ENCODE measurements at places on chromosomes 4 and X.
A peak's percentile ranks its signal among the peaks of the same experiment; 100 is the strongest.

GRCh38 chr4:147596981-147597380, 20.2 kb upstream of the TMEM184C start:
- DNase-seq, result peak; percentile 99

DNA sequence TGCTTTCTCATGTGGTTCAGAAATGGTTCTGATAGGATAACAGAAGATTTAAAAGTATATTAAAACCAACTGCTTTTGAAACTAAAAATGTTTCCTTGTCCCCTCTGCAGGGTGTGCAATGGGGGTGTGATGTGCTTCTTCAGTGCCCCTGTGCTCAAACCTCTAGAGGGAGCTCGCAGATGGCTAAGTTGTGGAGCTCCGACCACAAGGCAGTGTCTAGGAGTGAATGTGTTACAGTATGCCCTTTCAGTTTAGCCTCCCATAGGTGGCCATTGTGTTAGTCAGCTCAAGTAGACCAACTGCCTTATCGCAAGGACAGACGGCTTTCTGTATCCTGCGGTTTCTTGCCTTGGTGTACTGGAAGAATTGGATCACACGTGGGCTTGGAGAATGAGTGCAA, 130.5 kb downstream of the TENT5D start:
- DNase-seq, result no peak

- DNase-seq, result no peak
Observed at GRCh38 chrX:20265726-20266681, 705 bp downstream of the RPS6KA3 start.

DNA sequence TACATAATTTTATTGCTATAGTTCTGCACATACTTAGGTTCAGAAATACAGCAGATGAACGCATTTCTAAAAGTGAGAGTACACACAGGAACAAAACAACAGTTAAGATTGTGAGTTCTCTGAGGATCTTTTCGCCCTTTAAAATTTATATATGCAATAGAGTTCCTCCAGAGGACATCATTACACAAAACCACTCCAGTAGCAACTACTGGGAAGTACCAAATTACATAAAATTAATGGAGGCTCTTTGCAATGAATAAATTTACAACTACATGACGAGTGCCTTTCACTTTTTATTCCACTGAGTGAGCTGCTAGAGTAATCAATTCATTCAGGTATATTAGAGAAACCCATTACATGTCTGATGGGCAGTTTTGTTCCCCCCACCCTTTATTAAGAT, 107.2 kb downstream of the PPP3CA start:
- DNase-seq, result no peak

- DNase-seq, result no peak
Observed at GRCh38 chrX:30635630-30636029, 17.6 kb upstream of the GK start.

GRCh38 chr4:153573881-153574802, 108.0 kb downstream of the TMEM131L start:
- peak; percentile 57 for DNase-seq

DNA sequence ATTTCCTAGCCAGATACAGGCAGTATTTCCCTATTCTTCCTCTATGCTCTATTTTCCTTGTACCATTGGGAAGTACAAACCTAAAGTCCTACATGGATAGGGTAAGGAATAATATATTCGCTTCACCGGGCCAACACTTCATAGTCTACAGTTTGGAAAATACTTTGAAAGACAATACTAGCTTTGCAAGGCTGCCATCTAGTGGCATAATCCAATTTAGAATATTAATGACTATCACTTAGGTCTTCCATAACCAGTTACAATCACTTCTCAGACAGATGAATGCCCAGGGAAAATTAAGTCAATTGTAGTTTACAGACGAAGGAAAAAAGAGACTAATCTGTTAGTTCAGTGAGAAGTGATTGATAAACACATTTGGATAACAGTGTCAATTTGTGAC, 141.0 kb upstream of the FAM47C start:
- DNase-seq, result peak; percentile 20

- DNase-seq, result no peak
Observed at GRCh38 chr4:179076865-179077264, 1634.6 kb upstream of the AGA start.

- no peak for DNase-seq
Observed at GRCh38 chr4:153771046-153771445, 11.2 kb upstream of the RNF175 start.

- DNase-seq, result peak; percentile 75
Observed at GRCh38 chr4:113673450-113673849, 88.1 kb downstream of the CAMK2D start.

DNA sequence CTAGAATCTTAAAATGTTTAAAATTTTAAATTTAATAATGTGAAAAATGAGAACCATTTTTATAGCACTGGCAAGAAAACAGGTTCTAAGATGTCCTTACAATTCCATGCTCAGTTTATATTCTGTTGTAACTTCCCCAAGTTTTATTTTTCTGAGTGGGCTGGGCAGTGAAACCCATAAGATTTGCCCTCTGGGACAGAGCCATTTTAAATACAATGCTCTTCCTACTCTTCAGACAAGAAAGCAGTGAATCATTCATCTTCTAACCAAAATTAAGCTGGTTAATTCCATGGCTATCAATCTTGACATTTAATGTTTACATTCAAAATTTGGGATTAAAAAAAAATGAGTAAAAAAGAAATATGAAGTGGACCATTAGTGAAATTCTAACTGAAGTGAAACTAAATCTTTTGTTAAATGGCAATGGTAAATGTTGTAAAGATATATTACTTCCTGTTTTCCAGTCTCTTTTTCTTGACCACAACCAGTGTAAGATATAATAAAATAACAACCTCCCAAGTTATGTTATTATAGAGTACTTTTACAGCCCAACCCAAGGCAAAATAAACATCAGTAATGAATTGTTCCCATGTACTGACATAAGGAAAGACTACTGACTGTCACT, 37.2 kb upstream of the PTPN13 start:
- DNase-seq, result peak; percentile 41

DNA sequence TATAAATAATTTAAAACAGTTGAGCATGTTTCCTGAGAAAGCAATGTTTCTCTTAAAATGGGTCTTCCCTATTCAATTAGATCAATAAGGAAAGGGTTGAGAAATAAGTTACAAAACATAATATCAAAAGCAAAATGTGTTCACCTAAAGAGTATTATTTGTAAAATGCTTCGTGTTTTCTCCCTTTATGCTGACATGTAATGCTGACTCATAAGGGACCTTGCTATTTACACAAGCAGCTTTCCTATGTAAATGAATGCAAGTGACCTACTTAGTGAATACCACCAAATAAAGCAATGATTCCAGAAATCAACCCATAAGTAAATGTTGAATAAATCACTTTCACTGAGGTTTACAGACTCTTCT, 91.5 kb downstream of the ELOVL6 start:
- DNase-seq, result peak; percentile 92

DNA sequence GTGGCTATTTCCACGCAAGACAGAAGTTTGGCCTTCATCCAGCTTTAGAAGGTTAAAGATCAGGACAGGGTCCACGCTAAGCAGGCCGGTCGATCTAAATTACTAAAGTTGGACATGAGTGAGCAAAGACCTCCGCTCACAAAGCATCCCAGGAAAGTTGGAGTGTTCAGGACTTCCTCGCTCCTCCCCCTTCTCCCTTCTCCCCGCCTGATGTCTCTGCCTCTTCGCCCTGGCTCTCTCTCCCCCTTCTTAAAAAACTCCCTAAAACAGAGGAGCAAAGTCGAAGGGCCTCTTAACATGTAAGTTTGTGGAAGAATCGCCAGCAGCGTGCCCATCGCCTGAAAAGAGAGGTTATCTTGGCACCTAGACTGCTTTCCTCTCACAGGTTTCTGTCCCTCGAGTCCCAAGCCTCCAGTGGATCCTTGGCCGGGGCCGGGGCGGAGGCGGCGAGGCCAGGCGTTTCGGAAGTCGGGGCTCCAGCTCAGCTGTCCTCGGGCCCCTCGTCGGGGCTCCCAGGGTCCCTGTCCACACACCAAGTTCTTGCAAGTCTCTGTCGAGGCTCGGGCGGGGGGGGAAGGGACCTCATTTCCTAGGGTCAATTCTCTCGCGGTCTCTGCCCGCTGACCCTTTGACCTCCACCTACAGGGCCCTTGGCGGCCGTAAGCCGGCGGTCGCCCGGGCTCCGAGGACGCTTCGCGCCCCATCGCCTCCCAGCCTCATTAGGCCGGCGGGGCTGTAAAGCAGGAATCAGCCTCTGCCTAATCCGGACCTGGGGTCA, 7.6 kb downstream of the ZIC3 start:
- DNase-seq, result no peak

DNA sequence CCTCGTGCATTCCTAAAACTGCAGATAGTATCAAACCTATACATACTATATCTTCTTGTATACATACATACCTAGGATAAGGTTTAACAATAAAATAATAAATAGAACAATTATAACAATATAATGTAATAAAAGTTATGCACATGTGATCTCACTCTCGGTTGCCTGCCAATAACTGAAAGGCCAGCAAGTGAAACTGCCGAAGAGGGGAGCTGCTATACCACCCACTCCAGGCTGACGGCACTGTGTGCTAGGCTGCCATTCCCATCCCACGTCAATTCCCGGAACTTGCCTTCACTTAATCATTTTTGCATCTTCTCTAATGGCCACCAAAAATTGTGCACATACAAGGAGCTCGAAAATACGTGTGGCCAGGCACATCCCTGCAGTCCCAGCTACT, 451.1 kb upstream of the FAT1 start:
- no peak for DNase-seq

- no peak for DNase-seq
Observed at GRCh38 chr4:2954358-2955185, 8.6 kb downstream of the NOP14 start.

DNA sequence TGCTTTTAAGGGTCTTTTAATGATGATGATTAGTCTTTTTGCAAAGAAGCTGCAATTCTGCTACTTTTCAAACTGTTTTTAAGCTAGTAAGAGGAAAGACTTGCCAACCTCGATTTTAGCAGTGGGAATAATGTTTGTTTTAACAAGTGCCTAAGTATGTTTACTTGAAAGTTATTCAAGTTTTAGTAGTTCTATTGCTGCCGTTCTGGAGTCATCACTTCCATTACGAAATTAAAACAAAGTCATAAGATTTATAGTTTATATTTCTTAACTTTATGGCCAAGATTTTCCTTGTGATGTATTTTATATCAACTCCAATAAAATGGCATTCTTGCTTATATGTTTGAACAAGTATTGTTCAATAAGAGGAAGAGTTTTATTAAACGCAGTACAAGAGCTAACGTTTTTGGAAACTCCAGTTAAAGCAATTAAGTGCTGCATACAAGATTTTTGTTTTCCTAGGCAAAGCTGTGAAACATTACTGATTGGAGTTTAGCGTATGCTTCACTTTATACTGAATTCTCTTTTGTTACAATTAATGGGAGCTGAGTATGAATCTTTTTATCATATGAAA, 211.3 kb downstream of the TENM3 start:
- no peak for DNase-seq

- no peak for DNase-seq
Observed at GRCh38 chrX:18424482-18425198, 768 bp upstream of the CDKL5 start.

DNA sequence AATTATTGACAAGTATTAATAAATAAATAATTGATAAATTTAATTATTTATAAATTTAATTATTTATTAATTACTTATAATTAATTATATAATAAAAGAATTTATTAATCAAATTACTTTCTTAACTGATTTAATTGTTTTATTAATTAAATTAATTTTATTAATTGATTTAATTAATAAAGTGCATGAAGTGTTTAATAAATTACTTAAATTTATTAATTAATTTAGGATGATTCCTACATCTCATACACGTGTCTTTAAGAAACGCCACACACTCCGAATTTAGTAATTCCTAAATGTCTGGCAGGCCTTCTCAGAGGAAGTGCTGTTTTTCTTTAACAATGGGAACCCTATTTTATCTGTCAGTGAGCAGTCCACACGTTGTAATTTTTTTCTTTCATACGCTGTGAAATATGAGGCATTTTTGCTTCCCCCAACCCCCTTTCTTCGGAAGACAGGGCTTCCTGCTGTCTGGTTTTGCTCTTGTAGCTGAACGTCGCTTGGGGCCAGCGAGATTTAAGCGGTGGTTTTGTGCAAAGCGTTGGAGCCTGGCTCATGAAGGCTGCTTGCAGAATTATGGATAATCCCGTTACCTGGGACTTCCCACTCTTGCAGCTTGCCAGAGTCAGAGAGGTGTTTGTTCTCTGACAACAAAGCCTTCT, 46.8 kb downstream of the CRLF2 start:
- DNase-seq, result no peak

- DNase-seq, result no peak
Observed at GRCh38 chr4:112379306-112379705, 82.1 kb downstream of the ALPK1 start.

DNA sequence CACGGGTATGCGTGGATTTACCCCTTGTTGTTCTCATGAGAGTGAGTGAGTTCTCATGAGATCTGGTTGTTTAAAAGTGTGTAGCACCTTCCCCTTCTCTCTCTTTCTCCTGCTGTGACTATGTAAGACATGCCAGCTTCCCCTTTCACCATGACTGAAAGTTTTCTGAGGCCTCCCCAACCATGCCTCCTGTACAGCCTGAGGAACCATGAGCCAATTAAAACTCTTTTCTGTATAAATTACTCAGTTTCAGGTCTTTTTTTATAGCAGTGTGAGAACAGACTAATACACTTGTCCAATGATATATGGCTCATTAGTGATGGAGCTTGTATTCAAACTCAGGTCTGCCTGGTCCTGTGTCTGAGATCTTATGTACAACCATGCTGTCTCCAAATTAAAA, 28.5 kb upstream of the RTL3 start:
- no peak for DNase-seq

- DNase-seq, result no peak
Observed at GRCh38 chr4:66284991-66285451, 614.7 kb upstream of the EPHA5 start.

- DNase-seq, result no peak
Observed at GRCh38 chr4:20761382-20761781, 61.1 kb downstream of the PACRGL start.

DNA sequence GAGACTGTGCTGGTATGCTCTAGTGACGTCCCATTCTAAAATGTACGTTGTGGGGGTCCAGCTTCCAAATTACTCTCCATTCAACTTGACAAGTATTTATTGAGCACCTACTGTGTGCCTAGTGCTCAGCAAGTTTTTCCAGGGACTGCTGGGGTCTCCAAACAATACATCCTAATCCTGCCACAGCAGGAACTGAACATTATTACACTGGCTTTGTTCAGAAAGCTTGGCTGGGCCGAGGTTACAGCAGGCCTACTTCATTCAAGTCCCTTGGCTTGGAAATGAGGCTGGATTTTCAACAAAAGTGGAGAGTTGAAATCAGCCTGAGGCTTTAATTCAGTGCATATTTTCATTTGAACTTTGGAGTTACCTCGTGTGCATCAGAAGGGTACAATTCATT, 78.0 kb downstream of the GUCY2F start:
- DNase-seq, result no peak

GRCh38 chr4:146959692-146960091, 14.0 kb upstream of the TTC29 start:
- DNase-seq, result peak; percentile 7

GRCh38 chr4:35933901-35934300, 310.4 kb downstream of the ARAP2 start:
- DNase-seq, result no peak

- peak; percentile 40 for DNase-seq
Observed at GRCh38 chr4:124722071-124722470, 9.5 kb upstream of the ANKRD50 start.

- DNase-seq, result no peak
Observed at GRCh38 chrX:120144178-120144844, 14.1 kb upstream of the RHOXF2 start.

- no peak for DNase-seq
Observed at GRCh38 chrX:98956014-98956413, 1454.1 kb downstream of the PCDH19 start.

Data from renal cortical epithelial cell (primary cell).